ENCODE measurements at places on chromosomes 4 and X.

DNA sequence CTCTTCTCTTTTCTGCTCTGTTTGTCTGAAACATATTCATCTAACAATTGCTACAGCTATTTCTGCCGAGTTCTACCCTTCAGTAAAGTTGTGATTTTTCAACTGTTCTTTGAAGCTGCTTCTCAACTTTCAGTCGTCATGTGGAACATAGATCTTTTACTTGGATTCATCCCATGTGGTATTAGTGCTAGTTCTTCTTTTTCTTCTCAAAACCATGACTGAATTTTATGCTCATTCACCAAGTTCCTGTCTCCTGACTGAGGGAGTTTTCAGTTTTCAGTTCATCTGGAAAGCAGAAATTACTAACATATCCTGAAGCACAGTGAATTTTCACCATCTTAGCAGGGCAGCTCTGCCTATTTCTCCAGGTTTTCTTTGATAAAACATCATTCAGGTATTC lies 12.1 kb downstream of the ACSL4 start:
- no peak for DNase-seq

GRCh38 chr4:59689149-59689548 lies 1511.0 kb upstream of the ADGRL3 start:
- no peak for DNase-seq

DNA sequence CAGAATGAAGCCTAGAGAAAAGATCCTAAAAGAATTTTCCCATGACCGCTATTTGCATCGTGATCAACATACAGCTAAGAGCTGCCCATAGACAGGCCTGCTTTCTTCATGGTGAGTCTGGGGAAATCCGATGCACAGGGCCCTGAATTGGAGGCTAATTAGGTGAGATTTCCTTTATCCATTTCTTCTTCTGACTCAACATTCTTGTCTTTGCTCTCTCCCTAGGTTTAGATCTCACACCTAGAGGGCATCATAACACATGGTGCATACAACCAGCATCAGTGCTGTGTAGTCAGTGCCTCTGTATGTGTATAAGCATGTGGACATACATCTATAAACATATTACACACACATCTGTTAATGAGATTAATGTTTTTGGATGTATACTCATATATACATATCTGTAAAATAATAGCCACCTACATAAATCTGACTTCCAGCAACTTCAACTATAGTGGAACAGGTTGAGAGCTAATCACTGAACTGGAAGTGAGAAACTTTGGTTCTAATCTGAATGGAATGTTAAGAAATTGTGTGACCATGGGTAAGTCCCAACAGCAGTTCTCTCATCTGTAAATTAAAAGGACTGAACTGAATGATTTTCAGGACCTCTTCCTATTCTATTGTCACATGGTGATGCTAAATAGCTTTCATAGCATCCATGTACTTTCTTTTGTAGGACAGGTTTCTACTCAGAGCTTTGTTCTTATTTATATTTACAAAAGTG lies 17.5 kb downstream of the GATB start:
- no peak for DNase-seq

GRCh38 chr4:23911675-23912455 lies 22.0 kb upstream of the PPARGC1A start:
- no peak for DNase-seq

DNA sequence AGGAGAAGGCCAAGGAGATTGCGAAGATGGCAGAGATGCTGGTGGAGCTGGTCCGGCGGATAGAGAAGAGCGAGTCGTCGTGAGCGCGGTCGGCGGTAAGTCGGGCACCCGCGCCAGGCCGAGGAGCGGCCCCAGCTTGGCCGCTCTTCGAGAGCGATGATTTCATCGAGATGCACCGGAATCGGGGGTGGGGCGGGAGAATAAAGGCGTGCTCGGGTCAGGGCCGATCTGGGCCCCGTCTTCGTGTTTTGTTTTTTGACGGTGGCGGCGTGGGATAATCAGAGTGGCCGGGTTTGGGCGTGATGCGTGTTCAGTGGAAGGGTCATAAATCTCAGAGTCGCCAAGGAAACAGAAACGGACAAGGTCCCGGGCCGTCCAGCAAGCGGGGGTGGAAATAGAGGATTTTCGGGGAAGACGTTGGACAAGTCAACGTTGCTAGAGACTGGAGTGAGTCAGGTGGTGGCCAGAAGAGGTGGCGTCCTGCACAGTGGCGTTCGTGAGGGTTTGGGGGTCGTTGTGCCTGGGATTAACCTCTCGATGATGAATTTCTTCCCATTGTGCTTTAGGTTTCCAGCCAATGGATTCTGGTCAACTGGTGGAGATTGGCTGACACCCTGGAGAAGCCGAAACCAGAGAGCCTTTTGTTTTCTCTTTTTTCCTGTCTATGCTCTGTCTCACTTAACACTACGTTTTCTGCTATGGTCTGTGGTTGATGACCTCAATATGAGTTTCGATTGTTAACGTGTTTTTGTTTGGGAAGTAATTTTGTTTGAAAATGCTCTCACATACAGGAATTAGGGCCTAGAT lies 882 bp downstream of the MRFAP1 start:
- peak; percentile 10 for DNase-seq

GRCh38 chrX:68686097-68686977 lies 38.9 kb downstream of the STARD8 start:
- no peak for DNase-seq

DNA sequence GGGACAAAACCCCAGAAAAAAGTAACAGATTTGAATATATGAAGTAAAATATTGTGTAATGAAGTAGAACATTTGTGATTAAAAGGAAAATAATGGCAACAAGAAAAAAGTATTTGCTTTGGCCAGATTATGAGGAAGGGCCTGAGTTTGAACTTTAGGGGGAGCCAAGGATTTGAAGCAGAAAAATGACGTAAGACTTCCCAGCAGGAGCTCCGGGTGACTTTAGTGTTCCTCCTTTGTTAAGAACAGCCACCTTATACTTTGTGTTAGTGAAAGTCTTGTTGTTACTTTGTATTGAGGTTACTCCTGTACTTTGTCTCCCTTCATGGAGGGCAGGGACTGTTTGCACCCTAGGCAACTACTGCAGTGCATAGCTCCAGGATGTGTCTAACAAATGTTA lies 41.1 kb downstream of the DCUN1D4 start:
- DNase-seq: no peak

- no peak for DNase-seq
These were observed 254.2 kb downstream of the KCTD8 start for GRCh38 chr4:44194365-44194764.

DNA sequence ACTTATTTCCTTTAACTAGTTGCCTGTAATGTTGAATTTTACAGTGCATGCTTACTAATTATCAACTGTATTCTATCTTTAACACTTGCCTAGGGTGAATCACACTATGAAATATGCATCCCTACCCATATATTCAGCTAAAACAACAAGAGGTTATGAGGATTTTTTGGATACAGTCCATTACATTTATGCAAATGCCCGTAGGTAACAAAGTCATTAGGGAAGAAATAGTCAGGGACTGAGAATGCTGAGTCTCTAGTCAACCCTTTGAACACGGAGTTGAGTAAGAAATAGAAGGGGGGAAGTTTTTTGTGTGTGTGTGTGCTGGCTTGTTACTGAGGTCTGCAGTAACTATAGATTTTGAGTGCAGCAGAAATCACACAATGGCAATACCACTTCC lies 26.1 kb upstream of the CBLL2 start:
- no peak for DNase-seq

DNA sequence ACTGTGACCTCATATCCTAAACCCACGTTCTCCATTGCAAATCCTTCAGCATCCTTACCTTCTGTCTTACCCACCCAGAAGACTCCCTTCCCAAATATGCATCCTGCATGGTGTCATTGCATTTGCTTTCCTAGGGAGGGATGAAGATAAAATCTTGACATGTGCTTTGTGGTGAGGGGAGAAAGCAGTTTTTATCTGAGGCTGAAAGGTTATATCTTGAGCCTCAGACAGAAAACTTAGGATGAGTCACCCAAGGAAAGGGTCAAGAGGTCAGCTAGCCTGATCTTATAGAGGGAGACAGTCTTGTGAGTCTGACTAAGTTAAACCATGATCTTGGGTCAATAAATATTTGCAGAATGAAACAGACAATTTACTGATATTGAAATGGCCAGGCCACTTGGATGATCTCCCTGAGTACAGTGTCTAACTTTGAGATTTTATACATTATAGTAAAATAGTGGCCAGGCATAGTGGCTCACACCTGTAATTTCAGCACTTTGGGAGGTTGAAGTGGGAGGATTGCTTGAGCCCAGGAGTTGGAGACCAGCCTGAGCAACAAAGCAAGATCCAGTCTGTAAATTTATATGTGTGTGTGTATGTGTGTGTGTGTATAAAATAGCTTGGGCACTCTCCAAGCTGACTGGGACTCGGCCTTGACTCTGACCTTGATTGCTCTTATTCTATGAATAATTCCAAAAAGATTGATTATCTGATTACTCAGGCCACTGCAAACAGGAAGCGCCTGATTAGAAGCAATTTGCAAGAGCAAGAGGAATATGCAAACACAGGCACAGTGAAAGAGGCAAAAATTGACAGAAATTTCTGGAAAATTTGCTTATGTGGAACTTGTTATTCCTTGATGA lies 15.4 kb upstream of the FAM9C start:
- DNase-seq: peak; percentile 71

GRCh38 chr4:28883211-28883610 lies 1837.0 kb upstream of the PCDH7 start:
- no peak for DNase-seq

- DNase-seq: peak; percentile 98
These were observed 164.9 kb downstream of the MAML3 start for GRCh38 chr4:139988863-139989765.

DNA sequence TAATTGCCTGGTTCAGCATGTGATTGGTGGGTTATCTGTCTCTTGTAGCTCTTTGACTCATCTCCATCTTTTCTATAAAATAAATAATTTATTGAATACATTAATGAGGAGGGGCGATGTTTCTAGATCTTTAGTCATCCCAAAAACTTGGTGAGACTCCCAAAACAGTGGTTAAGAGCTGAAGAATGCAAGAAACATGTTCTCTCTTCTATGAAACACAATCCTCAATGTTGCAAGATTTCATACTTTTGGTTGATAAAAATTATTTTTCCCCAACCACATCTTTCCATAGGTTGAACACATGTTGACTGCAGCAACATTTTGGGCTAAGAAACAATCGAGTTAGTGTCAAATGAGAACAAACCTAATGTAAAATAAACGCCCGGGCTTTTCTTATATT lies 1.2 kb upstream of the TMEM47 start:
- DNase-seq: no peak

DNA sequence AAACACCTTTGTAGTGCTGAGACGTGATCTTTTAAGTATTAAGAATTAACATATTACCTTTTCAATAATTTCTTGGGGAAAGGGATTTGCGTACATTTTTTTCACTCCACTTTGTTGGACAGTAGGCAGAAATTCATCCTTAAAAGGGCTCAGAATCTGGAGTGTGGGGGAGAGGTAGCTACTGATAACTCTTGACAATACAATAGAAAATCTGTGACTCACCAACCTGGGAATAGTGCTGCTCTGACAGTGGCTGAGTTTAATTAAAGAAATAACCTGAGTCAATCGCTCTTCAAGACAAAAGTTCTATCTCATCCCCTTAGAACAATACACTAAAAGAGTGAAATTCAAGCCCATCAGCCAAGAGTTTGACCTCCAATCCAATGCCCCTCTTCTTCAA lies 60.2 kb downstream of the SLC9A7 start:
- DNase-seq: no peak

GRCh38 chr4:5999830-6000365 lies 18.3 kb downstream of the C4orf50 start:
- no peak for DNase-seq

- DNase-seq: no peak
These were observed 10.5 kb downstream of the IRF2 start for GRCh38 chr4:184463856-184464255.

GRCh38 chrX:56746996-56747395 lies 18.0 kb downstream of the NBDY start:
- no peak for DNase-seq

- DNase-seq: no peak
These were observed 4.7 kb upstream of the ARX start for GRCh38 chrX:25020391-25020904.

- DNase-seq: peak; percentile 93
These were observed 33.9 kb upstream of the SLC7A11 start for GRCh38 chr4:138275963-138276621.

- DNase-seq: no peak
These were observed 109.2 kb downstream of the ARHGAP10 start for GRCh38 chr4:147840838-147841738.

DNA sequence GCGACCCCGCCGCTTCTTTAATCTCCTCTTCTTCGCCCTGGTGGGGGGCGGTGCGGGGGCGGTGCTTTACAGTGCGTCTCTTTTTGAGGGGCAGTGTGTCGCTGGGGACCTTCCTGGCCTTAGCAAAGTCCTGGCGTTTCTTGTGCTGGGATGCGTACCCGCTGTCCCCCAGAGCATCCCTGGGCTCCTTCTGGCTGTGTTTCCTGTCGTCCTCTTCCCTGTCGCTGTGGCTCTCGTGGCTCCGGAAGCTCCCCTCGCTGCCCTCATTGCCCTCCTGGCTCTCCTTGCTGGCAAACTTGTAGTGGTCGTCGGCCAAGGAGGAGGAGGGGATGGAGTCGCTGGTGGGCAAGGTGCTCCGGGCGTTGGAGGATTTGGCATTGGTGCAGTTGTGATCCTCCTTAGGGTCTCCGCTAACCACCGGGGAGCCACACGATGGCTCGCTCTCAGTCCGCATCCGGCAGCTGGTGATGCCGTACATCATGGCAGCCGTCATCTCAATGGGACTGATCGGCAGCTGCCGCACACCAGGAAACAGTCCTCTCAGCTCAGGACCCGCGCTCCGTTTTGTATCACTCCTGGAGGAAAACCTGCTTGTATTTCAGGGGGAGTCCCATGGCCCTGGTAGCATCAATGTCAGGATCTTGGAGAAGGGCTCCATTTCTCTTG lies 30.4 kb upstream of the TMSB15A start:
- DNase-seq: no peak

GRCh38 chrX:45300638-45301037 lies 100.0 kb upstream of the DIPK2B start:
- DNase-seq: no peak

DNA sequence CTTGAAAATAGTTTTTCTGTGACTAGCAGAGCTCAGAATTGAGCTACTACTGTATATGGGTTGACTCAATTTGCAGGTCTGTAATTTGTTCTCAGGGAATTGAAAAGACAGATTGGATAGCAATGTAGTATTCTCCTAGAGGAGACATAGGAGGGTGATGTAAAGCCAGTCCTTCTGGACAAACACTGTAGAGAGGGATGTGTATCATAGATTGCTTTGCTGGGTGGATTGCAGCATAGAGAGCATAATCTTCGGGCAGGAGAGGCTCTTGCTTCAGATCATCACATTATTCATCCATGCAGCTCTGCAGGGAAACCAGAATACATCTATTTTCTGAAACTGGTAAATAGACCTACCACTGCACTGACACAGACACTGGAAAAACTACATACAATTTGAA lies 1110.5 kb downstream of the RAPGEF2 start:
- no peak for DNase-seq
